ENCODE measurements at places on chromosomes 1 and 21.

DNA sequence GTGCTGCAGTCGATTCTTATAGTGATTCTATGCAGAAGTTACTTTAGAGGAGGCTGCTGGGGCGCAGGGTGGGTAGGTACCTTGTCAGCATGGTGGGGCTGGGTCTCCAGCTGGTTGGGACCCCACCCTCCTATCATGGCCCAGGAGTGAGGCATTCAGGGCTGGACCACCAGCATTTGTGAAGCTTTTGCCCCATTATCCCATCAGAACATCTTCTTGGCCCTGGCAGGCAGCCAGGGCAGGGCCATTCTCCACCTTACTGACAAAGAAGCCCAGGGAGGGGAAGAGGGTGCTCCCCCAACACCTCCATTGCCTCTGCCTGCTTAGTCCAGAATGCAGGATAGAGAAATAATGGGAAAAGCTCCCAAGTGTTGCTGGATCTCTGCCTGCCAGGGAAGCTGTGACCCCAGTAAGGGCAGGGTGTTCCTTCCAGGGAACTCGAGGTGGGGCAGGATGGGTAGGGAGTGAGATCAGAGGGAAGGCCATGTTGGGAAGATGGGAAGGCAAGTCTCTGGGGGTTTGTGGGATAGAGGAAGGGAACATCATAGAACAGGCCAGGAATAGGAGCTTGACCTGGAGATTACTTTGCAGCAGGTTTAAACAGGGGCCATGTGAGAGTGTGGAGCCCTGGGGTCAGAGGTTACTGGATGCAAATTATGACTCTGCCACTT is 16.2 kb upstream of the SLC2A1 start:
- no peak for DNase-seq

GRCh38 chr1:211285196-211285595 is 26.0 kb downstream of the RCOR3 start:
- DNase-seq = no peak

GRCh38 chr1:234823191-234824176 is 213.5 kb upstream of the IRF2BP2 start:
- no peak for DNase-seq

DNA sequence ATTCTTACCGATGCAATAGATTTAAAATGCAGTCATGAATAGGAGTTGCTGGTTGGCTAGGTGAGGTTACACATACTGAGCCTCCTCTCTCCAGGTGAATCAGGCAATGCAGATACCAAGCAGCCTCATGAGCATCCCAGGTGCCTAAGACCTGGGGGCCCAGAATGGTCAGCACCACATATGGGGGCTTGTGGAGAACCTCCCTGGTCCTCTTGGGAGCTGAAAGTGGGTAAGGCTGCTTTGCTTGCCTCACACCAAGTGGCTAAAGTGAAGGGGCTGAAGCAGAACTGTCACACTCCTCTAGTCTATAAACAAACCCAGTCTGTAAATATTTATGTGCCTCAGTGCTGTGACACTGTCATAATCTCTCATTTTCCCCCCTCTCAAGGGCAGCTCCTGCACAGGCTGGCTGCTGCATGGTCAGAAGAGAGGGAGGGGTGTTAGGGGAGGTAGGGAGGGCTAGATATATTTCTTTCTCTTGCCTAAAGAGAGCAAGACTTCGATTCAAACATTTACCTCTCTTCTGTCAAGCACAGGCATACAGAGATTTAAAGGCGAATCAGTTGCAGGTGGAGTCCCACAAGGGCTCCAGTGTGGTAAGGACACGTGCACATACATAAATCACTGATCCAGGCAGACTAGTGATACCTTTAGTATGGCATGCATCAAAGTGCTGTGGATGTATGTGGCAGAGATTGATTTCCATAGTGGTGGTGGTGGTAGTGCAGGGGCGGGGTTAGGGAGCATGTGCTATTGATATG is 157.9 kb upstream of the TNR start:
- DNase-seq = no peak

DNA sequence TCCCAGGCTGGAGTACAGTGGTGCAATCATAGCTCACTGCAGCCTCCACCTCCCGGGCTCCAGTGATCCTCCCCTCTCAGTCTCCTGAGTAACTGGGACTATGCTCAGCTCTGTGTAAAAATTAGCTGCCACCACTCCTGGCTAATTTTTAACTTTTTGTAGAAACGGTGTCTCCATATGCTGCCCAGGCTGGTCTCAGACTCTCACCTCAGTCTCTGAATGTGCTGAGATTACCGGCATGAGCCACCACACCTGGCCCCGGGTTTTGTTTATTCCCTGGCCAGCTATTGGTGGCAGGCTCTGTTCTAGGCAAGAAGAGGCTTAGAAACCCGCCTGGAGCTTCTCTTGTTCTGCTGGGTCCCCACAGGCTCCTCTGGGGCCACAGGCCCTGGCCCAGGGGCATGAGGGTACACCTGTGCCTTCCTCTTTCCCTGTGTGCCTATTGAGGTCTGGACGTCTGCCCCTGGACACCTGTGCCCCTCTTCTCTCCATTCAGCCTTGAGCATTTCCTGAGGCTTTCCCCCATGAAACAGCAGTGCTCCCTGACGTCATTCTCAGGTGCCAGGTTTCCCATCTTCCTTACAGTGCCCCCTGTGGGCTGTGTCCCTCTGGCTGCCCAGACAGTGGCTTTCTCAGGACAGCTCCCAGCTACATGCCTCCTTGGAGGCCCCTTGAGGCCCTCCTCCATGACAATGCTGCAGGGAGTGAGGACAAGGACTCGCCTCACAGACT is 57.5 kb downstream of the PCP4 start:
- DNase-seq = no peak

- no peak for DNase-seq
Observed at GRCh38 chr1:60895252-60895651, 187.1 kb upstream of the NFIA start.

DNA sequence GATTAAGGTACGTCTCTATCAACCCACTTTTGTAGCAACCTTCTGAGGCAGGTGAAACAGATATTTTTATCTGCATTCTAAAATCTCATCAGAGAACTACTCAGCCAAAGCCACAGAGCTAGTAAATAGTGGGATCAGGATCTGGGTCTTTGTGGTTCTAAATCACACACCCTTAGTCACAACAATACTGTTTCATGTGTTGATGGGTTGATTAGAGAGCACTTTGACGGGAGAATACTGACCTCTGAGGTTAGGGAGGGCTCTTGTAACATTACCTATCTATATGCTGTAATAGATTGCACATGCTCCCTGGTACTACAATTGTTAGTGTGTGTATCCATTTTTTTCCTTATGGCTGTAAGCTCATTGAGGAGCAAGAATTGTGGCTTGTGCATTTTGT is 45.5 kb upstream of the CCDC190 start:
- DNase-seq = no peak

- DNase-seq = no peak
Observed at GRCh38 chr21:31052489-31053142, 14.3 kb upstream of the KRTAP19-8 start.

- DNase-seq = no peak
Observed at GRCh38 chr1:203990118-203990517, 82.8 kb upstream of the SOX13 start.

All from D721Med (cell line).